DMS153 (cell line): ENCODE measurements at places on chromosomes 7 and 10.

- DNase-seq = no peak
Measured at GRCh38 chr7:76428868-76429805, 4.4 kb downstream of the ZP3 start.

DNA sequence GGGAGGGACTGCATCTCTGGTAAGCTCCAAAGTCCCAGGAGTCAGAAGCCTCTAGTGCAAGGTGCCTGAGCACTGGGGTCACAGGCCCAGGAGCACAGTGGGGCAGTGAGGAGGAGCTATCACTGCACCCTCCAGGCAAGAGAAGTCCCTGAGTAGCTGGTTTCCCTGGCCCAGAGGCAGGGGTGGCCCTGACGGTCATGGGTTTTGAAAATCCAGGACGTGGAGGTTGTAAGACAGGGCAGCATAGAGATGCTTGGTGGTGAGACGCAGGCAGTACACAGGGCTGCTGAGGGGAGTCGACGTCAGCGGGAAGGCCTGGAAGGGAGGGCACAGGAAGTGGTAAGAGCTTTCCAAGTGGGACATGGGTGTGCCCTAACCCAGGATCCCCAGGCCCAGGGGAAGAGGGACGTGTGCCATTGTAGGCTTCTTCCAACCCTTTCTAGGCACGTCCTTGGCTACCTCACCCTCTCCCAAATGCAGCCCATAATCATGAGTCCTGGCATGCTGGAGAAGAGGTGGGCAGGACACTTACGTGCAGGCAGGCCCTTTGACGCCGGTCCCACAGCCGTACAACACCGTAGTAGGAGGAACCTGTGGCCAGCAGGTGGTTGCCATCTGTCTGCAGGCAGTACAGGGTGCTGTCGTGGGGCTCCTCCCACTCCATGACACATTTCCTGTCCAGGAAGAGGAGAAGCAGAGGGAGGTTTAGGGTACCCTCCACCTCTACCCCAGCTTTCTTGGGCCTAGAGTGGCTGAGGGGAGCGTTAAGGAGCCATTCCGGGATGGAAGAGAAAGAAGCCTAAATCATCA is 23.2 kb downstream of the DPCD start:
- DNase-seq = no peak

DNA sequence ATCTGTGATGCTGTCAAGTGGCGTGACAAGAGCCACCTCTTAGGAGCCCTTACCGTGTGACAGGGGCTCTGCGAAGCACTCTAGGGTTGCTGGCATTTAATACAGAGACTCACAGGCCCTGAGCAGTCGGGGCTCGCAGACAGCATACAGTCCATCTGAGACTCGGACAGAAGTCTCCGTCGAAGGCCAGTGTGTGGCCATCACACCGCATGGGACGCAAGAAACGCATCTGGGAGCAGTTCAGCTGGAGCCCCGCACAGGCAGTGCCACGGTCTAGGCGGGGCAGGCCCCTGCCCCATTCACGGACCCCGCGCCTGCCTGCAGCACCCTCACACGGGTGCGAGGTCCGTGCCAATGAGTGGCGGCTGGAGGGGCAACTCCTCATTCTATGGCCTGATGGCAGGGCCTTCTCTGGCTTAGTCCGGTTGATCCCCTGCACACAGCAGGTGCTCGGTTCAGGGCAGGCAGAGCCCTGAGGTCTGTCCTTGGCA is 33.6 kb downstream of the IQCE start:
- DNase-seq = no peak

DNA sequence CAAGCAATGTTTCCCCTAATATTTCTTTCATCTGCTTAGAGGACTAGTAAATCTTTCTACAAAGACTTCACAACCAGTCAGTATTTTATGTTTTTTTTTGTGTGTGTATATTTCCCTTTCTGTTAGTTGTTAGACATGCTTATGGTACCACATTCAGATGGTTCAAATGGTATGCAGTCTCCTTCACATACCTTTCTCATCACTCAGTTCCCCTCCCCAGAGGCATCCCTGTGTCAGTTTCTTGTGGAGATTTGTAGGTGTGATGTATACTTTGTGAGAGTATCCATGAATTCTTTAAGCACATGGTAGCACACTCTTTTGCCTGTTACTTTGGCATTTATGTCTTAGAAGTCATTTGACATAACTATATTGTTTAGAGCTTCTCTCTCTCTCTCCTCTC is 4.4 kb downstream of the ZNF485 start:
- no peak for DNase-seq

GRCh38 chr7:110142939-110143526 is 947.9 kb upstream of the LRRN3 start:
- no peak for DNase-seq

DNA sequence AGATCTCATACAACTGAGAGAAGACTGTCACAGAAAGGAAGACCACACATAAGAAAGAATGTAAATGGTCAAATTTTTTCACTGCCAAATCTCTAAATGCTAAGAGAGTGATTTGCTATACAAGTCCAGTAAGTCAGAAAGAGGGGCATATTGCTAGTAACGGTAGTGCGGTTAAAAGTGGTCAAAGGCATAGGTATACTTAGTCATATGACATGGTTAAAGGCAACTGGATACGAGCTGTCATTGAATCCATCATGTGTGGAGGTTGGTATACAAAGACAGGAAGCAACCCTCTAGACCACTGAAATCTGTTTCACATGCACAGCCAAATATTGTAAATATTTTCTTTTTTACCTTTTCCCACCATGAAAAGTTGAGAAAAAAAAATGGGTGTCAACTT is 4.8 kb downstream of the INHBA start:
- no peak for DNase-seq

GRCh38 chr7:28528899-28529298 is 116.6 kb downstream of the CREB5 start:
- DNase-seq = no peak

DNA sequence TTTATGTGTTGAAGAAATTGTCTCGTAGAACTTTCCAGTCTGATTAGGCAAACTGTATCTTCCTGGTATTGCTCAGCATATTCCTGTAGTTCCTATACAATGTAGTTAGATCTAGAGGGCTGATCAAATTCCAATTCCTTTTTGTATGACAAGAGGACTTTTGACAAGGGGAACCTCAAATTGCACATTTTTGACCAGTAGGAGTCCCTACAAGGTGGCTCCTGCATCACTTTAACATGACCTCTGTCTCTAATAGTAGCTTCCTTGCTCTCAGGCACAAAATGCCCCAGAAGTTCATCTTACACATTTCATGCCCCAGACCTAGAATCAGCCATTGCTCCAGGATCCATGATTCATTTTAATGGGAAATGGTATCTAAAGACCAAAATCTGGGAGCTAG is 18.7 kb downstream of the HERPUD2 start:
- DNase-seq = no peak

DNA sequence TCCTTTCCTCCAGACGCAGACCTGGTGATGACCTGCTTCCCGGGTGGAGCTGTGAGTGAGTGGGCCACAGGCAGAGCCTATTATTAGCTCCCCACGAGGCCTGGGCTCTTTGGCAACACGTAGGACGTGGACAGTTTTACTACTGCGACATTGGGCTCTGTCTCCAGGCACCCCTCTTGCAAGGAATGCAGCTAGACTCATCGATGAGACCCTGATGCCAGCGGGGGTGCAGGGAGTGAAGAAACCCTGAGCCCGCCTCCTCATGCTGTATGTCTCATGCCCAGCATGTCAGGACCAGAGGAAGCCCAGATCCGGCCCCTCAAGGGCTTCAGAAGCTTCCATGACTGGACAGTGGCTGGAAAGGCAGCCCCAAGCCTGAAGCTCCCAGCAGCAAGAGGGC is 161.9 kb downstream of the TCERG1L start:
- DNase-seq = no peak
